Left renal cortex interstitium (tissue), 4 donors: ENCODE measurements at places on chromosomes 12 and 14. TPM values are rescaled to one million over a fixed set of nuclear protein-coding genes. Genes with fewer than 3 reads are reported as not detected.

- DNase-seq: no peak
These were observed 626.6 kb downstream of the TMTC2 start for GRCh38 chr12:83313322-83313721.

DNA sequence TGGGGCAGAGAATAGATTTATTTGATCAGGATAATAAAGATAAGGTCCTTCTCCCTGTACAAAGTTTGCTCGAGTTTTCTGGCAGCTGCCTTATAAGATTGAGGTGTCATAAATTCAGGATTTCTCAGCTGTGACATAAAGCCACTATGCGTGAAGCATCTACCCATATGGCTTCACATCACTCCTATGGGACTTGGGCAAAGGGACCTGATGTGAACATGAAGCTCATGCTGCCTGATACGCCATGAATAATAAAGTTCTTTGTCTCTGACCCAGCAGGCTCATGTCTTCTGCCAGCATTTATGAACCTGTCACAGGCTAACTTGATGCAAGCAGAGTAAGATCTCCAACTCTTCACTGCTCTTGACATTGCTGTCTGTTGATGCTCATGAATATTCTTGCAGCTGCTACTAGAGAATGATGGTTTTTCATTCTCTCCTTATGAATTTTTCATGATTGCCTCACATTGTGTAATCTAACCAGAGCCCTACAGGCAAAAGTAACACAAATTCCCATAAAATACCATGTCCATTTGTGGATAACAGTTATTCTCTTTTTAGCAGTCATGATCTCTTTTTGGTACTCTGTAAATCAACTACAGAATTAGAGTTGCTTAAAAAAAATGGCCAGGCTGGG is 49.0 kb upstream of the CPNE8 start:
- DNase-seq: no peak

GRCh38 chr14:100803676-100804075 is 22.2 kb upstream of the MEG3 start:
- no peak for DNase-seq

Gene TMEM119
- 34.2 TPM for polyA plus RNA-seq

DNA sequence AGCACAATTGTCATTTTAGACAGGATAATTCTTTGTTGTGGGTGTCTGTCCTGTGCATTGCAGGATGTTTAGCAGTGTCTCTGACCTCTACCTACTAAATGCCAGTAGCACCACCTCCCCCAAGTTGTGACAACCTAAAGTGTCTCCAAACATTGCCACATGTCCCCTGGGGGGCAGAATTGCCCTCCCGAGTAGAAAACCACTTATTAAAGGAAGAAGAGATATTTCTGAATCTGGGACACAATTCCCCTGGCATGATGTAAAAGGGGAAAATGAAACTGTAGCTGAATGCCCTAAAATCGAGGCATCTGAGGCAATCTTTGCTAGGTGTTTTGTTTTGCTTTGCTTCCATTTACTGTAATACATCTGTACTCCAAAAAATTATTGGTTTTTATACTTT is 116.8 kb upstream of the NAP1L1 start:
- no peak for DNase-seq

DNA sequence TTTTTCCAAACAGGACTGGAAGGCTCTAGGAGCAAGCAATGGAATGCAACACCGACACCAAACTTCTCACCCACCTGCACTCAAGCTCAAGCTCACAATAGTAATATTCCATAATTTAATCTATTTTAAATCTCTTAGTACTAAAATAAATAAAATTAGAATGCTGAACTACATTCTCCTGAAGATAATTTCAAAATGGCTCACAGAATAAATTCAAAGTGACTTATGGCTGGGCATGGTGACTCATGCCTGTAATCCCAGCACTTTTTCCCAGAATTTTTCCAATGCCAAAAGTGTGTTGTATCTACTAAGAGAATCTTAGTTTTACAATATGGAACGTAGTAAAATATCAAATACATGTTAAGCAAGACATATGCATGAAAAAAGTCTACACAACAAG is 31.5 kb downstream of the DUSP16 start:
- no peak for DNase-seq

DNA sequence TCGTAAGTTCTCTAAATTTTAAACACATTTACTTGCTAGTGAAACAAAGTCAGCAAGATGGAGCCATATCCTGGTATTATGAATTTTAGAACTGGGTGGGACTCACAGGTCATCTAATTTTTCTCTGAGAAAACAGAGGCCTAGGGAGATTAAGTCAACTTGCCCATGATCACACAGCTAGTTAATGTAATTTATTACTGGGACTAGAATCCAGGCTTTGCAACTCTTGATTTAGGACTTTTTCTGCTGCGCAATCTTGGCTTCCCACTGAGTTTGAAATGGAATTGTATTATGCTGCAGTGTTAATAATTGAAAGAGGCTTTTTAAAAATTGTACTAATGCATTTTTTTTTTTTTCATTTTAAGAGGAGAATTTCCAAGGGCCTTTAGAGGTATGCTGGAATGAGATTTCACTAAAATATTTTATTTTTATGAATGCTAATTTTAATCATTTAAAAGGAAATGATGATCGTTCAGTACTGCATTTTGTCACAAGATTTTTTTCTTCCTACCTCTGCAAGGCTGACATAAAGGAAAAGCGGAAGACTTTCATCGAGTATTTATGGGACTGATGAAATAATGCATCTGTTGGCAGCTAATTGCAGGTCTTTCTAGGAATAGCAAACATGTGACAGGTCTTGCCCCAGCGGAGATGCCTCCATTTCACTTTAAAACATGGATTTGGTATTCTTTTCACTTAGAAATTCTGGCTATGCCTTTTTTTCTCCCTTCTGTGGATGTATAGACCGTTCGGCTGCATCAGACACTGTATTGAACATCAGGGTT is 9.6 kb downstream of the CRADD start:
- no peak for DNase-seq

Gene MIP
- polyA plus RNA-seq: 0.11 TPM

DNA sequence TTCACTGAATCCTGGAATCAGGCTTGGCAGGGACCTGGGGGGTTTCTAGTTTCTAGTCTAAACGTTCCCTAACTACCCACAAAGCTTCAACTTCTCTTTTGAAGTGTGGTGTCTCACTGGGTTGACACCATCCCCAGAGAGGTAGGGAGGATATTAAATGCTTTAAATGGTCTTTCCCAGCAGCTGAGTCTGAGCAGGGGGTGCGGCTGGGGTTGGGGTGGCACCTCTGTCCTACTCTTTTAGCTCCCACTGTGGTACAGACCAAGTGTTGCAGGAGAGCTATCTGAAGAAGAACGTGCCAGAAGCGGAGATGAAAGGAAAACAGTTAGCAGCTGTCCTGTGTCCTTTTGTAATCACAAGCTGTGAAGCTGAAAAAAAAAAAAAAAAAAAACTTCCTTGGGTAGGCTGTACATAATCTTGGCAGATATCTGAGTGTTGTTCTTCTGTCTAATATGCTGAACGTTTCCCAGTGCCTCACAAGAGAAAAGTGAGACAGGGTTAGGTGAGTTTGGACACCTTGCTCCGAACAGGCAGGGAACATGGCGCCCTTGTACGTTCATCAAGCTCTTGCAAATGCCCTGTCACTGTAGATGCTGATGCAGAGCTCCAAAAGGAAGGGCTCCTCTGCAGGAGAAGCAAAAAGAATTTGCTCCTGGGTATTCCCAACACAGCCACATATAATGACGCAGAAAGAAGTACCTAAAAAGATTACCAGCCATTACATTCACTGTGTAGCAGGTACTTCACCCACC is 447.2 kb downstream of the APAF1 start:
- no peak for DNase-seq

GRCh38 chr14:73771848-73772638 is 57.9 kb upstream of the PNMA1 start:
- no peak for DNase-seq

- DNase-seq: no peak
These were observed 248.3 kb downstream of the PHLDA1 start for GRCh38 chr12:75783093-75783877.

Gene DHRS2
- 39.5 TPM for polyA plus RNA-seq

DNA sequence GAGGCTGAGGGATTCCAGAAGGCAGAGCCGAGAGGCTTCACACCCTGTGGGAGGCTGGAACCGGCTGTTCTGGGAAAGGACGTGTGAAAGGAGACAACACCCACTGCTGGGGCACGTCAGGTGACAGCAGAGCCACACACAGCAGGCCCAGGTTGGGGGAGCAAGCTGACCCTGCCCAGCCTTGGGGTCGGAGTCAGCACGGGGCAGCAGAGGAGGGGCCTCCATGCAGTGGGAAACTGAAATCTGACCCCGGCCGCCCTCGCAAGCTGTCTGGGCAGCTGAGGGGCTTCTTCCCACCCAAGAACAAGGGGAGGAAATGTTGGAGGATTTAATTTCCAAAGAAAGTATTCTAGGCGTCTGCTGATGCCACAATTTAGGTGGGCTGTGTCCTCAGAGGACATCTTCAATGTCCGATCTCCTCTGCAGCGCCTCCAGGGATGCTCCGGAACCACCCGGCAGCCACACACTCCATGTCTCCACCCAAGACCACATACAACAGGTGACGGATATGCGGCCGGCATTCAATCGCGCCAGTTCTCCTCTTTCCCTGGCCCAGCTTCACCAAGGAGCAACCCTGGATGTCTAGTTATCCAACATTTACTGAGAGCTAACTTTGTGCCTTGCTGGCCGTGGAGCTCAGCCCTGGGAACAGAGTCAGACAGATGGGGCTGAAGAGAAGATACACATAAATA is 30.7 kb downstream of the SNRNP35 start:
- no peak for DNase-seq

DNA sequence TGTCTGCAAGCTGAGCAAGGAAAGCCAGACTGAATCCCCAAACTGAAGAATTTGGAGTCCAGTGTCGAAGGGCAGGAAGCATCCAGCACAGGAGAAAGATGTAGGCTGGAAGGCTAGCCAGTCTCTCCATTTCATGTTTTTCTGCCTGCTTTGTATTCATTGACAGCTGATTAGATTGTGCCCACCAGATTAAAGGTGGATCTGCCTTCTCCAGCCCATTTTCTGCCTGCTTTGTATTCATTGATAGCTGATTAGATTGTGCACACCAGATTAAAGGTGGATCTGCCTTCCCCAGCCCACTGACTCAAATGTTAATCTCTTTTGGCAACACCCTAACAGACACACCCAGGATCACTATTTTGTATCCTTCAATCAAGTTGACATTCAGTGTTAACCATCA is 85.3 kb downstream of the PLBD1 start:
- DNase-seq: no peak

- DNase-seq: no peak
These were observed 5.7 kb upstream of the GPR65 start for GRCh38 chr14:87999277-87999676.

Gene RNF34
- 42.6 TPM for polyA plus RNA-seq

DNA sequence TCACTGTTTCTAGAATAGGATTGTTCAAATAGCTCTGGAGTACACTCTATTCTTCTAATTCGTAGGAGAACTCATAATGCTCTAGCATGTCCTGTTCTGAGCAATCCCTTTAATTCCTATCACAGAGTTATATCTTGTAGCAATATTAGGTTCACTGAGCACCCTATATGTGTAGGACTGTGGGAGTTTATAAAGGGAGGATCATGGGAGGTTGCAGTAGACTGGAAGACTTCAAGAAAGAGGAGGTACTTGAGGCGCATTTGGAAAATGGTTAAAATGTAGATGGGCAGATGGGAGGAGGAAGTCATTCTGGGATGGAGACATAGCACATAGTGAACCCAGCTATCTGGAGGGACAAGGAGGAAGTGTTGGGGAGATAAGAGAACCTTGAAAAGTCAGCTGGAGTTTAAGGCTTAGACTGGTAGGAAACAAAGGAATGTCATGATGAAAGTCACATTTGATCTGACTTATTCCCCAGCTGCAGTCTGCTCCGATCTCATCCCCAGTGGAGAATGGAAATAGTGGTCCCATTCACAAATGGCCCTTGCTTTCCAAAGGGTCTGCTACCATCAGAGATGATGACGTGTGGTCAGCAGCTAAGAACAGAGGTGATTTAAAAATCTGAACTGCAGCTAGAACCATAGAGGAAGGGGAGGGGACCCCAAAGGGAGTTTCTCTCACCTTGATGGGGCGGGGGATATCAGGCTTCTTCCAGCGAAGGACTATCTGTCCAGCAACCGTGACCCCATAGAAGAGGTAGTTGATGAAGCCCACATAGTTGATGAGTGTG is 10.1 kb upstream of the CEBPE start:
- no peak for DNase-seq

Gene ARHGAP9
- 1.1 TPM for polyA plus RNA-seq

DNA sequence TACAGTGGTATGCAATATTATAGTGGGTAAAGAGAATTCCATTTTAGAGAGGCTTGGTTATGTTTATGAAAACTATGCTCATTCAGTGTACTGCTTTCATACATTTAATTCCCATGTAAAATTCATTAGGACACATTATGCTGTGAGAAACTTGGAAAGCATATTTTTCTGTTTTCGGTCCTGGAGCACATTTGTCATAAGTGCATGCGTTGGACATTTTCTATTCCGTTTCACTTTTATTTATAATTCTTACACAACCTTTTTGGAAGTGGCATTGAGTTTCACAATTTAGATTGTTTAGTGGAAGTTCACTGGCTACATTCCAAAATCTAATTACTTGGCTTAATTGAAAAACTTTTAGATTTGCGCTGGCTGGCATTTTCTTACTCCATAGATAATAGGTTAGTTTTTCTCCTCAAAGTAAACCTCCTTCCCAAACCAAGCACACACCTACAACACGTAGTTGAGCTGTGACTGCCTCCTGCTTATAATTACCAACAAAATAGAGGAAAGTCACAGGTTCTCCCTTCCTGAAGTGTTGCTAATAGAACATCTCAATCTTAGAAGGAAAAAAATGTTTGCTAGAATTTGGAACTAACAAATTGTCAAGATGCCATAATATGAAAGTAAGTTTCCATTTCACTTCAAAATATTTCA is 938.5 kb downstream of the TRHDE start:
- DNase-seq: no peak

DNA sequence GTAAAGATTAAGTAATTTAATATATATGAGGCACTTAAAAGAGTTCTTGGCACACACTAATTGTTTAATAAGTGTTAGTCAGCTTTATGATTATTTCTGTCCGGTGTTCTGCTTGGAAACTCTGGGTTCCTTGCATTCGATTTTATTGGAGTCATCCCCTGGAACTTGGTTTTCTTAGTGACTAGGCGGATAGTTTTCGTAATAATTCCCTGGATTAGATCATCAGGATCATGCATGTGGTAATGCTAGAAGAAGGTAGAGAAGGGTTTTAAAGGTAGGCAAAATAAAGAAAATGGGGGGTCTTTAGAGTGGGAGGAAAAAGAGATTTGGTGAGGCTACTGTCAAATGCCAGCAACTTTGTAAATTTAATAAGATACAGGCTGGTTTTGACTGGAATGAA is 88.4 kb downstream of the MYF5 start:
- no peak for DNase-seq

Gene KRT6A
- polyA plus RNA-seq: not detected

- no peak for DNase-seq
These were observed 8.3 kb downstream of the BMAL2 start for GRCh38 chr12:27340971-27341370.

DNA sequence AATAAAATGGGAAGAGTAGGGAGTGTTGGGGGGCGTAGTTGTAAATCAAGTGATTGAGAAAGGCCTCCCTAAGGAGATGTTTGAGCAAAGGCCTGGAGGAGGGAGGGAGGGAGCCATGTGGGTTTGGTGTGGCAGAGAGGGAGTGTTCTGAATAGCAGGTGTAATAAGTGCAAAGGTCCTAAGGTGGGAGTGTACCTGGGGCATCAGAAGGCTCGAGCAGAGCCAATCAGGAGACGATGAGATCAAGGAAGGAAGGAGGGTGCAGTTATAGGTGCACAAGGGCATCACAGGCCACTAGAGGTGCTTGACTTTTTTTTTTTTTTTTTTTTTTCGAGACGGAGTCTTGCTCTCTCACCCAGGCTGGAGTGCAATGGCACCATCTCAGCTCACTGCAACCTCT is 77.9 kb upstream of the PLXNC1 start:
- no peak for DNase-seq
